ENCODE measurements at places on chromosomes 7 and 10.

- peak; percentile 52 for DNase-seq
Observed at GRCh38 chr10:7192831-7193361, 217.9 kb downstream of the SFMBT2 start.

DNA sequence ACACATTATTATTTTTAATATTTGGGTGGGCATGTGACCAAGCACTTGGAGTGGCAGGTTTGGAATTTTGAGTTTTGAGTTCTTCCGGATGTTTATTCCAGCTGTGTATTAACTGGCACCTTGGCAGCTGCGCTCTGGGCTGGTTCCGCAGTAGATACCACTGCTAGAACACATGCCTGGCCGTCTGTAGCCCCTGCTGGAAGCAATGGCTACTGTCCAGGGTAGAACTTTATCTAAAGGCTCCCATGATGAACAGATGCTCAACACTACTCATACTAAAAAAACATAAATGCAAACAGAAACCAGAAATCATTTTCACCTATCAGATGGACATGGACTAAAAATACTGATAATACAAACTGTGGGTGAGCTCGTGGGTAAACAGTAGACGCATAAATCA is 19.4 kb upstream of the SH3PXD2A start:
- DNase-seq: no peak

DNA sequence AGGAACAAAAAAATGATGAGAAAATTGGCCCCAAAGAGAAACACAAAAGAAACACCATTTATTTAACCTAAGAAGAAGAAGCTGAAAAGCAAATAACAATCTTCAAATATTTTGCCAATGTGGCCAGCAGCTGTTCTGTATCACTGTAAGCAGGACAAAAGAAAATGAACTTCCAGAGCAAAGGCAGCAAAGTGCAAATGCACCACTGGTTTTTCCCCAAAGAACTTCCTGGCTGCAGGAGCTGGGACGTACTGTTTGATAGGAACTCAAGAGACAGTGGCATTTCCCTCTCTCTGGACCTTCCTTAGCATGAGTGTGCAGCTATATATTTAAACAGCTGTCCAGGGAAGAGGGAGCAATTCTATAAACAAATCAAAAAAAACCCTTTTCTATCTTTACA is 60.4 kb downstream of the RNLS start:
- DNase-seq: no peak

DNA sequence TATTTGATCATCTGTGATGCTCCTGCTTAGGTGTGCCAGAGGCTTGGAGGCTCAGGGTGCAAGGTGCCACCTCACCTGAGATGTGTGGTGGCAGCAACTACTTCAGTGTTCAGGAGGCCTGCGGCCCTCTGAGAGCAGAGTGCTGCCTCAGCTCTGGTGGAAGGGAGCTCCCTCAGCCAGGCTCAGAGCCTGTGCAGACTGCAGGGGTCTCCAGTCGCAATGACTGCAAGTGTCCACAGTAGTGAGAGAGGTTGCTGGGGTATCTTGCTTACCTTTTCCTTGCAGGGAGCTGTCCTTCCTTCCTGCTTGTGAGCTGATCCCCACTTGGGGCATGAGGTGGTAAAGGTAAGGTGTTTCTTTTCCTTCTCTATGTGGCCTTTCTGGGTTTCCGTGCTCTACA is 131.0 kb upstream of the GAD2 start:
- no peak for DNase-seq

GRCh38 chr10:4332764-4333458 is 493.1 kb upstream of the AKR1E2 start:
- DNase-seq: no peak

- DNase-seq: no peak
Observed at GRCh38 chr10:964988-965417, 23.2 kb upstream of the GTPBP4 start.

GRCh38 chr7:126698909-126699308 is 553.8 kb downstream of the GRM8 start:
- DNase-seq: no peak

DNA sequence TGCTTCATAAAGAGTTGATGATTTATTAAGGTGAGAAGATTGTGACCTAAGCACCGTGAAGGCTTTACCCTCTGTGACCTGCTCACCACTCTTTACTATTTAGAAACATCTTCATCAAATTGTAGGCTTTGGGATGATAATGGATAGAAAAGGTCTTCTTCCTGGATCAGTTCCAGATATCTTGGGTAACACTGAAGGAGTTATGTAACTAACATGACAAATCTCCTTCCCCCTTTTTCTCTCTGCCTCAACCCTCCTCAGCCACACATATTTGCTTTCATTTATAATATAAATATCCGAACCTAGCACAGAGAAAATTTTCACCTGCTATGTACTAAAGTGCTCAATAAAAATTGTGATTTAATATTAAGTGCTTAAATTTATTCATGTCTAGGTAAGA is 151.5 kb downstream of the FRMD4A start:
- no peak for DNase-seq

DNA sequence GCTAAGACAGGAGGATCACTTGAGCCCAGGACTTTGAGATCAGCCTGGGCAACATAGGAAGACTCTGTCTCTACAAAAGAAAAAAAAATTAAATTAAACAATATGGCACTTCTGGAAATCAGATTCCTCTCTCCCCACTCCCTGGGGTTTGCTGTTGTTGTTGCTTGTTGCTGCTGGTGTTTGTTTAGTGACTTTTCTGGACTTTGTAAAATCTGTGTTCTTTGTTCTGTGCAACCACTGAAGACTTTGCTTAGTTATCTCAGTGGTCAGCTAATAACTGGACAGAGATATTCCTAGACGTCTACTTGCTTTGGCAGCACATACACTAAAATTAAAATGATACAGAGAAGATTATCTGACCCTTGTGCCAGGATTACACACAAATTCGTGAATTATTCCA is 10.3 kb upstream of the WIPI2 start:
- no peak for DNase-seq

GRCh38 chr7:39616138-39616537 is 7.2 kb upstream of the RALA start:
- no peak for DNase-seq

DNA sequence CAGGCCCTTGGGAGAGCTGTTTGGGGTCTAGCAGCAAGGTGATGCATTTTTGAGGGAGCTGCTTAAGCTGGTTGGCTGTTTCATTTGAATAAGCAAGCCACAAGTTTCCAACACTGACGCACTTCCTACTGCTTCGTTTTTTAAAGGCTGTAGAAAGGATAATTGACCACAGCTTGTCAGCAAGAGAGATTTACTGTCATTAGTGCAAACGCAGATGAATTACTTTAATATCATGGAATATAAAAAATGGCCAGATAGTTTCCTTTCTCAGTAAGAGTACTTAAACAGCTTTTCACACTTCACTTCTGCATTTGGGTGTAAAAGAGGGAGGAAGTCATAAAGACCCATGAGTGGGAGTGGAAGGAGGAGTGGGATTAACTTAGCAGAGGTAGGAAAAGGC is 61.5 kb downstream of the FZD1 start:
- DNase-seq: no peak

DNA sequence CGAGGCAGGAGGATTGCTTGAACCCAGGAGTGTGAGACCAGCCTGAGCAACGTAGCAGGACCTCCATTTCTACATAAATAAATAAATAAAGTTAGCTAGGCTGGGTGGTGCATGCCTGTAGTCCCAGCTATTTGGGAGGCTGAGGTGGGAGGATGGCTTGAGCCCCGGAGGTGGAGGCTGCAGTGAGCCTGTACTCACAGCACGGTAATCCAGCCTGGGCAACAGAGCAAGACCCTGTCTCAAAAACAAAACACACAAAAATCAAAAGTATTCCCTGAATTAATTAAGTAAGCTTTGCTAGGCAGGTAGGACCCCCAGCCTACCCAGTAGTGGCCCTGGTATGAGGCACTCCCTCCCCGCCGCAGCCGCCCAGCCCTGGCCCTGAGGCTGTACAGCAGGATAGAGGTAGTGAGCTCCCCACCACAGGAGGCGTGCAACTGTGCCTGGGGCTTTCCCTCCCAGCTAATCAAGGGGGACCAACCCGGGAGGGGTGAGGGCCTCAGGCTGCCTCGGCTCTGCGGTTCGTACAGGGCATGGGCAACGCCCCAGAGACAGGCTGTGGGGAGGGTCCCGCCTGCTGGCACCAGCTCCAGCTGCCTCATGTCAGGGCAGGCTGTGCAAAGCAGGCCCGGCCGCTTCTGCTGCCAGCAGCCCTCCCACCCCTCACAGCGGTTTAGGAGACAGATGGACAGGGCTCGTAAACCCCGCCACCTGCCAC is 1.0 kb upstream of the CYP2W1 start:
- DNase-seq: no peak

DNA sequence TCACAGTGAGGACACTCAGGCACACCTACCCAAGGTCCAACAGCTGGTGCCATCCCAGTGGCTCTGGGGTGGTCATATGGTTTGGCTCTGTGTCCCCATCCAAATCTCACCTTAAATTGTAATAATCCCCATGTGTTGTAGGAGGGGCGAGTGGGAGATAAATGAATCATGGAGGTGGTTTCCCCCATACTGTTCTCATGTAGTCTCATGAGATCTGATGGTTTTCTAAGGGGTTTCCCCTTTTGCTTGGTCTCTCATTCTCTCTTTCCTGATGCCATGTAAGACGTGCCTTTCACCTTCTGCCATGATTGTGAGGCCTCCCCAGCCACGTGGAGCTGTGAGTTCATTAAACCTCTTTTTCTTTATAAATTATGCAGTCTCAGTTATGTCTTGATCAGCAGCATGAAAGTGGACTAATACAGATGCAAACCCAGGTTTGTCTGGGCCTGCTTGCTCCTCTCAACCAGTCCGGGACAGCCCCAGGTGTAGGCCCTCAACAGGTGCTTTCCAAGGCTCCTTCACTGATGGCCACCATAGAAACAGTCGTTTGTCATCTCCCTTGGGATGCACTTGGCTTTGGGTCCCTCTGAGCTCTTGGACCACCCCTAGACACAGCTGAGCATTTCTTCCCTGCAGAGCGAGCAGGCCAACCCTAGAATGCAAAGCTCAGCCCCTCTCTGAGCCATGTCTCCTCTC is 101.3 kb upstream of the CTBP2 start:
- no peak for DNase-seq

- no peak for DNase-seq
Observed at GRCh38 chr7:7254908-7255307, 72.6 kb downstream of the C1GALT1 start.

DNA sequence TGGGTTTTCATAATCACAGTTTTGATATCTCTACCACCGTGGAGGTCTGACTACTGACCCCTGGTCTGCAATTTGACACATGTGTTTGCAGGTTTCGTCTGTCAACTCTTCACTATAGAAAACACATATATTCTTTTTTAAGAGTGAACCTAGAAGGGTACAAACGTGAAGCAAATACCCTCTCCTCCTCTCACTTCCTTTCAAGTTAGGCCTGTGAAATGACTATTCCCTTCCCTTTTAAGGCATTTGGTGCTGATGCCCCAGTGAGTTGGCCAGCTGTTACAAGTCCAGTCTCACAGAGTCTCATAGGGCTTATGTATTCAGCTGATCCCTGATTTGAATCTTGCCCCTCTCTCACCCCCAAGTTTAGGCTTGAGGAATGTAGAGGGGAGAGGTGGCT is 742.0 kb upstream of the IGFBP3 start:
- no peak for DNase-seq

- no peak for DNase-seq
Observed at GRCh38 chr7:138935465-138936011, 45.7 kb downstream of the KIAA1549 start.

- DNase-seq: no peak
Observed at GRCh38 chr7:75984130-75985008, 10.0 kb downstream of the TMEM120A start.

GRCh38 chr7:100099452-100099851 is 1.7 kb downstream of the MCM7 start:
- no peak for DNase-seq

Measured in activated naive CD4-positive, alpha-beta T cell treated with Interleukin-2 at 50 U/mL for 16 hours (primary cell).